Activated naive CD4-positive, alpha-beta T cell (primary cell): ENCODE measurements at places on chromosomes 7 and 10.

DNA sequence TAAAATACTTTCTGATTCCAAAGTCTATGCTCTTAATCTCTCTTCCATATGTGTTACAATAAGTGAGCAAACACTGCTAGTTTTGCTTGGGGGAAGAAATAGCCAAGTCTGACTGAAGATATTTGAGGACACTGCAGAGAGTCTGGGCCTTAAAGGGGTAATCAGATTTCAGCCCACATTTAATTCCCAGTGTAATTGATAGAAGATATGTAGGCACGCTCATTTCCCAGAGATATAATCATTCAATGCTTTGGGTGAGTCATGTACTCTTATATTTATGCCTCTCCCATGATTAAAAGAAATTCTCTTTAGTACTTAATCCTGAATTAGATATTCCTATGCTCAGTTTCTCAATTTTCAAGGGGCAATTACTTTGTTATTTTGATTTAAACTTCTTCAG, 178.1 kb upstream of the POM121L12 start:
- DNase-seq = no peak

- no peak for DNase-seq
Observed at GRCh38 chr7:151218170-151218569, 7.9 kb upstream of the H2BK1 start.

DNA sequence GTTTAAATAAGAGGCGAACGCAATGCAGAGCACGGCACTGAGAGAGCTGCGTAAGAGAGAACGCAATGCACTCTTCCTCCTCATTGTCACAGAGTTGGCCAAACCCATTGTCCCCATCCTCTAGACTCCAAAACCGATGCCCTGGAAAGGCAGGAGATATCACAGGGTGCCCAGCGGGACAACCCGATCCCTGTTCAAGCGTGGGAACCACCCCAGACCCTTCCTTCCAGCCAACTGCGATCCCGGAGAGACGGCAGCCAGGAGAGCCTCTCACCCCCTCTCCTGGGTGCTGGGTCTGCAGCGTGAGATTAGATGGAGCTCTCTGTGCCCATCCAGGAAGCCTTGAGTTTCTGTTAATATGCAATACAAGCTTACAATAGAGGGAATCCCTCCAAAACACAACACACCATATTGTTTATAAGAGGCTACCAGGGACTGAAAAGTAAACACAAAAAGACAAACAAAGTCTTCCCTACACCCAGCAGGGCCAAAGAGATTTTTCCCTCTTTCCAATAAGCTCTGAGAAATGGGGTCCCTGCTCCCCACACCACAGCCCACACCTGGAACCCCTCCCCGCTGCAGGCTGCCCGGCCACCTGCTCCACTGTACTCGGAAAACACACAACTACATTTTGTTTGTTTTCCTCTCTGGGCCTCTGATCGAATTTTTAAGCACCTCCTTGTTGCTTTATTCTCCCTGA, 187.6 kb downstream of the ADARB2 start:
- DNase-seq = no peak

DNA sequence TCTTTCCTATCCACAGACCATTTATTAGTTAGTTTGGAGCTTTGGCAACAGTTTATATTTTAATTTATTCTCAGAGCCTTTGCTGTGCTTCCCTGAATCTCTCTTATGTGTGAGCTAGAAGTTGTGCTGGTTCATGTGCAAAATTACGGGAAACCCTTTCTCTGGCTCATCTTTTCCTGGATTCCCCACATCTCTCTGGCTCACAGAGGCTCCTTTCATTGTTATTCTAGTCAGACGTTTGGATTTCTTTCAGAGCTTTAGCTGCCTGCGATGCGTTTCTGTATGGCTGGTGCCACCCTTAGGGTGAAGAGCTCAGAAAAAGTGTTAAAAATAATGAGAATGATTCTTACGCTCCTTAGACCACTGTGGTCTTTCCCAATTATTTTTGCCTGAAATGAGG, 53.3 kb downstream of the TPST1 start:
- DNase-seq = no peak

- no peak for DNase-seq
Observed at GRCh38 chr10:122078326-122078725, 89.4 kb downstream of the TACC2 start.

DNA sequence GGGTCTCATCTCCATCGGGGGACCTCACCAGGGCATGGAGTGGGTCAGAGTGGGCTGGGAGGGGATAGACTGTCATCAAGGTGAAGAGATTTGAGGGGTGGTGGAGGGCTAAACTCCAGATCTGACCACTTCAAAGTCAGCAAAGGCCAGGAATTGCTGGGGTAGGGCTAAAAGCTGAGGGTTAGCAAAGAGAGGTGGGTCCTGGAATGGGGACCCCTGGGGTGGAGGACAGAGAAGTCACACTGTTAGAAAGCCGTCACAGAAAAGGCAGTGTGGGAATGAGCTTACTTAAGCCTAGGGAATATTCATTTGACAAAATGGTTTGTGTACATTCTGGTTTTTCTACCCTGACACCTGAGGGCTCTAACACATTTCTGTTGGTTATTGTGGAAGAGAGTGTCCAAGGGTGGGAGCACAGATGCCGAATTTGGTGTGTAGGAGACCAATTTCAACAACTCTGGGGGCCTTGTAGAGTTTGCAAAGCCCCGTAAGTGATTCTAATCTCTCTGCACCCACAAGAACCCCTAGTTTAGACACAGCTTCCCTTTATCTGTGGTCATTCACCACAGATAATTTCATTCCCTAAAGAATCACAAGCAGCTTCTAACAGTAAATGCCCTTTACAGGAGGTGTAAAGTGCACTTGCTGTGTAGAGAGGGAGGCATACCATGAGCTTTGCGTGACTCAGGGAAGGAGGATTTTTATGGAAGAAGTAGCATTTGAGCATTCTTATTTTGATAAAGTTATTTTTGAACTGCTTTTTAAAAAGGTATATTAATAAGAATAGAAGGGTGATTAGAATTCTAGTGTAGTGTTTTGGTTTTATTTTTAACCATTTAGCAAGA, 6.4 kb downstream of the FBH1 start:
- no peak for DNase-seq

DNA sequence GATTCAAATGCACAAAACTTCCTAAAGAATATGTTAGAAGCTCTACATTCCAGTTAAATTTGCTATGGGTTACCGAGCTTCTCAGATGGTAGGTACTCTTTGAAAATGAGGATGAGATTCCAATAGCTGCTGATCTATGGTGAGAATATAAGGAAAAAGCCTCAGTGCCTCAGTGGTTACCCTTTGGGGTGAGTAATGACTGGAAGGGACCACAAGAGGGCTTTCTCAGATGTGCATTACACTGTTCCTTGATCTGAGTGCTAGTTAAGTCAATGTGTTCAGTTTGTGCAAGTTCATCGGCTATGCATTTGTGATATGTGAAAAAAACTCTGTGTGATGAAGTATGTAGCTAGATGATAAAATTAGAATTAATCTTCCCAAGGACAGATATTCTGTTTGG, 3.5 kb downstream of the NRCAM start:
- DNase-seq = no peak

GRCh38 chr7:1062296-1063294, 18.2 kb downstream of the GPR146 start:
- DNase-seq = no peak

- DNase-seq = no peak
Observed at GRCh38 chr10:14547816-14548215, 217.1 kb upstream of the FRMD4A start.

DNA sequence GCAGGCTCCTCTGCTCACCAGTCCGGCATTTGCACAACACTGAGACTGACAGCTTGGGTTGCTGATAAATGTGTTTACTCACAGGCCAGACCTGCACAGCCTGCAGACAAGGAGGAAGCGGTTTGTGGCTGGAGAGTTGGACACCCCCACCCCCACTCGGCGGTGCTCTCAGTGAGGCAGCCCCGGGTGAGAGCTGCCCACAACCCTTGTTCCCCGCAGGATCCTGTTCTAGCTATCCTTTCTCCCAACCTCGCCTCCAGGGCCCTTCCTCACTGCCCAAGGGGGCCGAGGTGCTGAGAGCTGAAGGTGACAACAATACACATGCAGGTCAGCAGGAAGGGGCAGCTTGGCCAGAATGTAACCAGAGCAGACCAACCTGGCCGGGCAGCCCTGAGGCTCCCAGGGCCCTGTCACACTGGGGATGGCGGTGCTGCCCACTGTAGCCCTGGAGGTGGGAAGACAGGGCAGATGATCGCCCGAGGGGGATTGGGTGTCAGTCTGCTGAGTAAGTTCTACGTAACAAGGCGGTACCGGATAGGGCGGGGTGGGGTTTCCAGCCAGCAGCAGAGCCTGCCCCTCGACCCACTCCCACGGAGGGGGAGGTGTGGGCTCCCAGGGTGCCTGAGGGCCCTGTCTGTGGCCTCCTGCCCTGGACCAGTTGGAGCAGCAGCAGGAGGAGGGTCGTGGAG, 2.1 kb upstream of the ADAM8 start:
- no peak for DNase-seq

- DNase-seq = no peak
Observed at GRCh38 chr7:15015545-15016314, 113.2 kb upstream of the DGKB start.

DNA sequence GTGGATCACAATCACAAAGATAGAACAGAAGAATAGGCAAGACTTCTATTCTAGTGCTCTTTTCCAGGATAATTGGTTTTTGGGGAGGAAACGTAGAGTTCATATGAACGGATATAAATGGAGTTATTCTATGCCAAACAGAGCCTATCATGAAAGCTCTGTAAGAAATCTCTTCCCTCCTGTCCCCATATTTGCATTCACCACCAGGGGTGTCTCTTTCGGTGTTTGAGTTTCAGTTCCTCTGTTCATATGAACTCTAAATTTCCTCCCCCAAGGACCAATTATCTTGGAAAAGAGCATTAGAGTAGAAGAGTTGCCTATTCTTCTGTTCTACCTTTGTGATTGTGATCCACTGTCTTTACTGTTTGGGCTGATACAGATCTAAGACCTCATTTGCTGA, 48.3 kb upstream of the CDC14C start:
- no peak for DNase-seq
